ENCODE measurements at places on chromosomes 4 and X. TPM values are rescaled to one million over a fixed set of nuclear protein-coding genes. Genes with fewer than 3 reads are reported as not detected.

- no peak for DNase-seq
These were observed 20.9 kb downstream of the MPP1 start for GRCh38 chrX:154784149-154784995.

GRPR gene
- total RNA-seq, result 0.69 TPM

MUC7 gene
- total RNA-seq, result not detected

DNA sequence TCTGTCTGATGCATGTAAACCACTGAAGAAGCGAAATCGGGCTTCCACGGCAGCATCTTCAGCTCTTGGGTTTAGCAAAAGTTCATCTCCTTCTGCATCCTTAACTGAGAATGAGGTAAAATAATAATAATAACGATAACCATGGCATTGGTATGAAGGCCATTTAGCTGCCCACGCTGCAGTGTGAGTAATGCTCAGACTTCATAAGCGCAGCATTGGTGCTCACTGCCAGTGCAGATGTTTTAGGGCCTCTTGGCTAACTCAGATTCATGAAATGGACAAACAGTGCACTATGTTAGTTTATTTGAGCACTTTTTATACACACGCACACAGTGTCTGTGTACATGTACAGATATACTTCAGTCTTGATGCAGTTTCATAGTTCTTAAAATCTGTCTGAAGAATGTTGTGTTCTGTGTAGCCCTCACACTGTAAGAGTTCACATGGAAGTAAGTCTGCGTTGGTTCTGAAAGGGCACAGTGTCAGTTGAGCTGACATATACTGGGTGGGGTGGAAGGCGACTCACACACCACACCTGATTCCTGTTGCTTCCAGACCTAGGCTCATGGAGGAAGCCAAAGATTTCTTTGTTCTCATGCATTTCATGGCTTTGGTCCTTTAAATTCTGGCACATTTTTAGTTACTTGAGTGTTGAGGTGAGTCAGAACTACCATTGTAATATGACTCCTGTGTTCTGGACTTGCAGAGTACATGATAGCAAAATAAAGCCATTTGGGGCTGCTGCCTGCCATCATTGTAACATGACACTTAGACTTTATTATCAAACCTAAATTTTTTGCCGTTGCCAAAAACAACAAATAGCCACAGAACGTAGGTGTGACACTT is 68.7 kb downstream of the NSD2 start:
- DNase-seq, result peak; percentile 72

DNA sequence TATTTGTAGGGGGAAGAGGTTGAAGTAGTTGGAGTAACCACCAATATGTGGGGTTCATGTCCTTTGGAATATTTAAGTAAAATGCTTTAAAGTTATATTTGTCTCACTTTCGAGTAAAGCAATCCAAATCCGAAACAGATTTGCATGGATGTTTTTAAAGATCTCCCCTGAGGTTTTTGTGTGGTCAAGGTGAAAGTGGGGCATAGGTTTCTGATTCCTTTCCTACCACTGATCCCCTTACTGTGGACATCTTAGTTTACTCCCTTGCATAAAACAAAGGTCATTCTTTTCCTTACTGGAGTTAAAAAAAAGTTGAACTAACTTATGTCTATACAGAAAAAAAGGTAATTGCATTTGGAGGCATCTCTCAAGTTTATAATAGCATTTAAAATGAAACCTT is 71.9 kb upstream of the PHOX2B start:
- DNase-seq, result no peak

- peak; percentile 30 for DNase-seq
These were observed 43.5 kb downstream of the ASIC5 start for GRCh38 chr4:155822572-155822971.

SPIN2B gene
- total RNA-seq, result 16.2 TPM

- DNase-seq, result no peak
These were observed 202.2 kb upstream of the ETNPPL start for GRCh38 chr4:108965016-108965415.

DNA sequence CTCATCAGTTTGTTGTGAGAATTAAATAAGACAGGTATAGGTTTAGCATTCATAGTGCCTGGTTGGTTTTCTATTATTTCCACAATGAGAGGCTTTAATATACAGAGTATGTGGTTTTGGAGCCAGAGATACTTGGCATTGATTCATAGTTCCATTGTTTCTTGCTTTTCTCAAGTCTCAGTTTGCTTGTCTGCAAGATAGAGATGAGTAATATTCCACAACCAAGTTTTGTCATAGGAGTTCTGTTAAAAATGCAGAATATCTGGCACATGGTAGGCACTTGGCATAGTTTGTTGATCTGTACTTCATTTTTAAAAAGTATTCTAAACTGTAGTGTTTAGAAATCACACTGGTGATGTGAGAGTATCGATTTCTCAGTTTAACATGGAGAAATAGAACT is 37.5 kb upstream of the EDA2R start:
- DNase-seq, result peak; percentile 26

- DNase-seq, result no peak
These were observed 142.8 kb upstream of the RAI2 start for GRCh38 chrX:18003876-18004275.

- DNase-seq, result no peak
These were observed 427.3 kb upstream of the RASGEF1B start for GRCh38 chr4:81898862-81899504.

ARX gene
- 0.03 TPM for total RNA-seq

- no peak for DNase-seq
These were observed 59.4 kb downstream of the REPS2 start for GRCh38 chrX:17005712-17006368.

GRCh38 chr4:107815158-107815557 is 9.6 kb upstream of the SGMS2 start:
- no peak for DNase-seq

GRCh38 chrX:55716937-55717336 is 612 bp upstream of the RRAGB start:
- no peak for DNase-seq

GPM6B gene
- not detected for total RNA-seq

- peak; percentile 21 for DNase-seq
These were observed 21.5 kb downstream of the HHIP start for GRCh38 chr4:144667500-144667899.

MAGEC3 gene
- not detected for total RNA-seq

STIM2 gene
- total RNA-seq, result 10.0 TPM

- DNase-seq, result peak; percentile 13
These were observed 14.3 kb downstream of the JCHAIN start for GRCh38 chr4:70651864-70652506.

ACE2 gene
- not detected for total RNA-seq

DNA sequence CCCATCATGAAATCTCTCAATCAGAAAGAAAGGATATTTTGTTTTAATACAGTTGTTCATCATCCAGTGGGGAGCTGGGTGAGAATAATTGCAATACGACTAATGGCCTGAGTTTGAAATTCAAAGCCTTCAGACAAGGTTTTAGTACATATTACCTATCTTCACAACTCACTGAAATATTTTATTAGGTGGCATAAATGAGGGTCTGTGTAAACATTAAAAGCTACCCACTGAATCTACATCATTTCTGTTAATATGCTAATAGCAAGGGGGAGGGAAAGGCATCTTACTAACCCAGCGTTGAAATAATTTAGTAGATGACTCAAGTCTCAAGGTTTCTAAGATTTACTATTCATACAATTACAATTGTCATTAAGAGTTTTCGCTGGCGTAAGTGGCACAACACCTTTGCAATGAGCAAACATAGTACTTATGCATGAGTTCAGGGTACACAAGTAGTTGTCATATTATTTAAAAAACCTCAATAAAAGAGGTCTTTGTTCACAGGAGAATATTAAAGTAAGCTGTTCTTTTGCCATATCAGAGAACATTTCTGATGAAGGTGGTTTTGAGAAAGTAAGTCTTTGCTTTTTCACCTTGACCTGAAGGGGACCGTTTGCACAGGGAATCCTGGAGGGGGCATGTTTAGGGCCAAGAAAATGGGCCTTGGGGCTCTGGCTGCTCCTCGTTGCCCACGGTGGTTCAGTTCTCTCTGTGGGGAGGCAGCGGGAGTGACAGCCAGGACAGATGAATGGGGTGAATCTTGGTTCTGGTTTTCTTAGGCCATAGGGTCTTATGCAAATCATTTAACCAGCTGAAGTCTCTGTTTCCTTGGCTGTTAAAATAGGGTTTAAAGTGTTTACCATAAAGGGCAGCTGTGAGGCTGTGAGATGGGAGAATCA is 4.5 kb upstream of the RHOH start:
- DNase-seq, result no peak

DNA sequence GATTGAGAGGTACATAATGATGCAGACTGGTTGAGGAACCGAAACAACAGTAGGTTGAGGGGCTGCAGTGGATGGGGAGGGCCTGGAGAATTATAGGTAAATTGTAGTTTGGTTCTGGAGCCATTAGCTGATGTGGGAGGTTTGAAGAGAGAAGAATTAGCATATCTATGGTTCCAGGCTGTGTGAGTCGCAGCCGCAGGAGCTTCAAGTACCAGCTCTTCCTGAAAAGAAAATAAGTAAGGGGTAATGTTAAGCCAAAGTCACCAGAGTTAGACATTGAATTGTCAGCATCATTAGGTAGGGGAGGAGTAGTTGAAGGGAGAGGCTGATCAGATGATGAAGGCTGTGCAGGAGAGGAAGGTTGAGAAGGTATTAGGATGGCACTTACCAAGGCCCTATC is 29.5 kb downstream of the PF4 start:
- no peak for DNase-seq

ADGRL3 gene
- 1.0 TPM for total RNA-seq

MED12 gene
- 26.8 TPM for total RNA-seq

GRCh38 chr4:128279624-128280225 is 7.9 kb downstream of the PGRMC2 start:
- DNase-seq, result no peak

DNA sequence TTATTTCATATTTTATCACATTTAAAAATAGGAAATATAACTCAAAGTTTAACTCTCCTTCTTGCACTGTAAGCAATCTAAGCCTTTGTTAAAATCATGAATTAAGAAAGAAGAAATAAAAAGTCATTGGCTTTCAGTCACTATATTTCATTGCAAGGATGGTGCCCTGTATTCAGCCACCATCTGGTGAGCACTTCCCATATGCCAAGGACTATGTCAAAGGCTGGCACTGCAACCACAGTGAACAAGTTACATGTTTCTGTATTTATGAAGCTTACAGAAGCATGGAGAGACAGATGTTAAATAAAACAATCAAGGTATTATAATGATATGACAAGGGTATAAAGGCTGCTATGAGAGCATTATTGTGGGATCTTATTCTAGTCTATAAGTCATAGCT is 68.6 kb downstream of the PRKG2 start:
- DNase-seq, result no peak

MTNR1A gene
- not detected for total RNA-seq

- DNase-seq, result peak; percentile 0
These were observed 37.8 kb upstream of the PCDH19 start for GRCh38 chrX:100447655-100448397.

DNA sequence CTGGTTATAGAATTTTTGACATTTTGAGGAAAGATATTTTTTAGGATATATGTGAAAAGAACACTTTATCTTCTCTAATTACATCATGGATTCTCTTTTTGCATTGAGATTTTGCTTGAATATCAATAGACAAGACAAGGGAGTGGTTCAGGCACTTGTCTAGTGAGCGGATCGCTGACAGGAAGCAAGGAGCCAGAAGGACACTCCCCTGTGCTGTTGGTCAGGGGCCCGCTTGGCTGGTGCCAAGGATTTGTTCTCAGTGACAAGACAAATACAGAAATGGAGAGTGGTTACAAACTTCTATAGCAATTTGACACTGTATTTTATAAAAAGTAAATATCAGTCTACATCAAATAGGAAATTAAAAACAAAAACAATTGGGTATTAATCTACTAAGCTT is 60.0 kb downstream of the SLC9B1 start:
- no peak for DNase-seq

GRCh38 chr4:926538-926937 is 5.6 kb downstream of the GAK start:
- no peak for DNase-seq

DNA sequence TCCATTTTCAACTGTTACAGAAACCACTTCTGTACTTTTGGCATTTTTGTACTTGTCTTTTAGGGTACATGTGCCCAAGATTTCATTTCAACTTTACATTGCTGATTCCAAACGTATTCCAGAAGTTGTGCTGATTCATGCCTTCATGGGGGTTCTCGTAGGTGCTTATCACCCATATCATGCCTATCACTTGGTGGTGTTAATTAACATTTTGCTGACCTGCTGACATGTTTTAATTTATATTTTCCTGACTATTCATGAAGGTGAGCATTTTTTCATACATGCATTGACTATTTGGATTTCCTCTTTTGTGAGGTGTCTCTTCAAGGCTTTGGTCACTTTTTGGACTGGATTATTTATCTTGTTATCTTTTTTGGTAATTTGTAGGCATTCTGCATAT is 64.1 kb downstream of the CC2D2A start:
- no peak for DNase-seq

CTAG1B gene
- not detected for total RNA-seq

DNA sequence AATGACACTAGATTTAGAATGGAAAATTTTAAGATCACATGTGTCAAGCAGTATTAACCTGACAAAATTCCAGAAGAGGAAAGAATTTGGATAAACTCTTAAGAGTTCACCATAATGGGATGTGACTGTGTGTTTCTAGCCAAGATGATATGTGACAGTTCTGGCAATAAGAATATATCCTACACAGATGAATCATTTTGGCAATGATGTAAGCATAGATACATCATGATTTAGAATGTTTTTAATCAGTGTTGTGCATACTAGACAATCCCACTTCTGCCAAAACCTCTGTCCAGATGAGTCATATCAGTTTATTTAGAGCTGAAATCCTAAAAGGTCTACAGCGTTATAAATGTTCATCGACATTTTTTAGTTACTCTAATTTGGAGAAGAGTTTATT is 48.8 kb downstream of the PTCHD1 start:
- peak; percentile 51 for DNase-seq

- DNase-seq, result no peak
These were observed 1138.7 kb upstream of the PCDH7 start for GRCh38 chr4:29581457-29581856.

DNA sequence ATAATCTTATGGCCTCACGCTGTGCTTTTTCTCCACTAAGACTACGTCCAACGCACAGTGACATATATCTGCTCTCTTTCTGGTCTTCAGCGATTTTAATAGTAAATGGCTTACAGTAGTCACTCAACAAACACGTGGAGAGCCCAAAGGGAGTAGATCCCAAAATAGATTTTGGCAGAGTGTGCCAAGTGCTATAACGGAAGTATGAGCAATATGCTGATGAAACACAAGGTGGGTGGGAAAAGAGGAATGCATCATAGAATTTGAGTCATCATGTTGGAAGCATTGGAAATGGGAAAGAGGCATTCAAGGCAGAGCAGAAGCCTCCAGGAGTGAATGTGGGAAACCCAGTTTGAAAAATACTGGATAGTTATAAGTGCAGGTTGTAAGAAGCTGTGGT is 129.1 kb upstream of the LDB2 start:
- peak; percentile 60 for DNase-seq

DNA sequence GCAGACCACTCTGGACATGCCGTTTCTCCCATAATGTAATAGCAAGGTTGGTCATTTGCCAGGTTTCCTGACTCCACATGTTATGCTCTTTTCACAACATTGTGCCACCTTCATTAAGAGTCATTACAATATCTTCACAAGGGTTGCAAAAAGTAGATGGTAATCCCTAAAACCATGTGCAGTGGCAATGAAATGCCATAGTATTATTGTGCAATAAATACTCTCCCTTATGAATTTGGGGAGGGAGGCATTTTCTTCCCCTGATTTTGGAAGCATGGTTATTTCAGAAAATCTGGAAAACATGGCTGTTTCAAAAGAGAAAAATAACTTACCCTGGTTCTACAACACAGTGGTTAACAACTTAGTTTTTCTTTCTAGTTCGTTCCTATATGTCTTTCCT is 75.1 kb downstream of the BLTP1 start:
- no peak for DNase-seq

- DNase-seq, result no peak
These were observed 33.1 kb downstream of the LEF1 start for GRCh38 chr4:108135549-108136209.

- no peak for DNase-seq
These were observed 540.9 kb downstream of the TRIML1 start for GRCh38 chr4:188680004-188680666.
